ENCODE measurements at places on chromosomes 4 and X. TPM values are rescaled to one million over a fixed set of nuclear protein-coding genes. Genes with fewer than 3 reads are reported as not detected.

CT45A10 gene
- not detected for polyA plus RNA-seq

NSG1 gene
- 2.6 TPM for polyA plus RNA-seq

EDA2R gene
- polyA plus RNA-seq, result not detected

IL1RAPL1 gene
- polyA plus RNA-seq, result not detected

CPLX1 gene
- not detected for polyA plus RNA-seq

AMER1 gene
- polyA plus RNA-seq, result 0.06 TPM

SSX1 gene
- polyA plus RNA-seq, result not detected

KLB gene
- polyA plus RNA-seq, result 0.06 TPM

TRO gene
- polyA plus RNA-seq, result not detected

CT55 gene
- polyA plus RNA-seq, result not detected

NWD2 gene
- polyA plus RNA-seq, result not detected

TMPRSS11D gene
- not detected for polyA plus RNA-seq

PPEF2 gene
- not detected for polyA plus RNA-seq

GPR82 gene
- 0.83 TPM for polyA plus RNA-seq

CFAP99 gene
- not detected for polyA plus RNA-seq

SGCB gene
- polyA plus RNA-seq, result 8.3 TPM

LRIT3 gene
- polyA plus RNA-seq, result 0.07 TPM

FGFR3 gene
- polyA plus RNA-seq, result not detected

All from CD4-positive, CD25-positive, alpha-beta regulatory T cell (primary cell).